ENCODE measurements at places on chromosomes 13 and 19. TPM values are rescaled to one million over a fixed set of nuclear protein-coding genes. Genes with fewer than 3 reads are reported as not detected.

MEX3D gene
- polyA plus RNA-seq, result 25.2 TPM

IFNL1 gene
- not detected for polyA plus RNA-seq

ZNF610 gene
- 12.4 TPM for polyA plus RNA-seq

PALM gene
- 34.1 TPM for polyA plus RNA-seq

FCER2 gene
- polyA plus RNA-seq, result 0.11 TPM

PINLYP gene
- 20.5 TPM for polyA plus RNA-seq

TUBA3C gene
- not detected for polyA plus RNA-seq

KLK12 gene
- polyA plus RNA-seq, result 0.51 TPM

NPAS1 gene
- 1.5 TPM for polyA plus RNA-seq

NKPD1 gene
- polyA plus RNA-seq, result 0.19 TPM

LTBP4 gene
- 627 TPM for polyA plus RNA-seq

GAPDHS gene
- not detected for polyA plus RNA-seq

GNG14 gene
- not detected for polyA plus RNA-seq

IL12RB1 gene
- polyA plus RNA-seq, result 0.58 TPM

CYP4F12 gene
- polyA plus RNA-seq, result 5.4 TPM

ZNF724 gene
- 5.2 TPM for polyA plus RNA-seq

FREM2 gene
- 49.3 TPM for polyA plus RNA-seq

ZNF91 gene
- 79.1 TPM for polyA plus RNA-seq

UBE2L5 gene
- polyA plus RNA-seq, result 0.35 TPM

NLRP5 gene
- polyA plus RNA-seq, result not detected

CEACAM3 gene
- 0.39 TPM for polyA plus RNA-seq

FXYD7 gene
- polyA plus RNA-seq, result 0.36 TPM

C2CD4C gene
- polyA plus RNA-seq, result 0.33 TPM

MYADM gene
- polyA plus RNA-seq, result 91.5 TPM

HRC gene
- polyA plus RNA-seq, result 8.7 TPM

GGN gene
- 0.33 TPM for polyA plus RNA-seq

LILRB3 gene
- 2.4 TPM for polyA plus RNA-seq

PTH2 gene
- not detected for polyA plus RNA-seq

CGB5 gene
- polyA plus RNA-seq, result not detected

ZNF880 gene
- 30.8 TPM for polyA plus RNA-seq

All from right lung (tissue), 10 donors.